ENCODE measurements at places on chromosomes 6 and 20. TPM values are rescaled to one million over a fixed set of nuclear protein-coding genes. Genes with fewer than 3 reads are reported as not detected.

Gene TGM3
- total RNA-seq: not detected

Gene KCNQ2
- 1.4 TPM for total RNA-seq

Gene CFB
- total RNA-seq: 0.86 TPM

Gene FLRT3
- total RNA-seq: 4.1 TPM

Gene ALDH8A1
- total RNA-seq: 1.6 TPM

Gene PARD6B
- total RNA-seq: 0.58 TPM

Gene APCDD1L
- 36.9 TPM for total RNA-seq

Gene PI3
- total RNA-seq: not detected

Gene ADGB
- not detected for total RNA-seq

Gene COL11A2
- under 0.01 TPM for total RNA-seq

Gene C6orf163
- total RNA-seq: 0.35 TPM

Gene ITCH
- 60.8 TPM for total RNA-seq

Gene ARMC2
- total RNA-seq: 1.7 TPM

Gene NCOA3
- 20.6 TPM for total RNA-seq

Gene NINL
- 8.6 TPM for total RNA-seq

Gene MUC21
- total RNA-seq: not detected

Gene PSORS1C1
- total RNA-seq: 0.18 TPM

Gene ISM1
- total RNA-seq: not detected

Gene F13A1
- not detected for total RNA-seq

Gene IMPG1
- total RNA-seq: not detected

Gene SLC17A2
- not detected for total RNA-seq

Gene ORC3
- total RNA-seq: 26.2 TPM

Gene ACSS1
- total RNA-seq: 5.2 TPM

Gene DYNLT2
- 0.35 TPM for total RNA-seq
